ENCODE measurements at places on chromosomes 16 and 17.

- DNase-seq = no peak
Measured at GRCh38 chr17:81536299-81537290, 8.4 kb downstream of the FSCN2 start.

DNA sequence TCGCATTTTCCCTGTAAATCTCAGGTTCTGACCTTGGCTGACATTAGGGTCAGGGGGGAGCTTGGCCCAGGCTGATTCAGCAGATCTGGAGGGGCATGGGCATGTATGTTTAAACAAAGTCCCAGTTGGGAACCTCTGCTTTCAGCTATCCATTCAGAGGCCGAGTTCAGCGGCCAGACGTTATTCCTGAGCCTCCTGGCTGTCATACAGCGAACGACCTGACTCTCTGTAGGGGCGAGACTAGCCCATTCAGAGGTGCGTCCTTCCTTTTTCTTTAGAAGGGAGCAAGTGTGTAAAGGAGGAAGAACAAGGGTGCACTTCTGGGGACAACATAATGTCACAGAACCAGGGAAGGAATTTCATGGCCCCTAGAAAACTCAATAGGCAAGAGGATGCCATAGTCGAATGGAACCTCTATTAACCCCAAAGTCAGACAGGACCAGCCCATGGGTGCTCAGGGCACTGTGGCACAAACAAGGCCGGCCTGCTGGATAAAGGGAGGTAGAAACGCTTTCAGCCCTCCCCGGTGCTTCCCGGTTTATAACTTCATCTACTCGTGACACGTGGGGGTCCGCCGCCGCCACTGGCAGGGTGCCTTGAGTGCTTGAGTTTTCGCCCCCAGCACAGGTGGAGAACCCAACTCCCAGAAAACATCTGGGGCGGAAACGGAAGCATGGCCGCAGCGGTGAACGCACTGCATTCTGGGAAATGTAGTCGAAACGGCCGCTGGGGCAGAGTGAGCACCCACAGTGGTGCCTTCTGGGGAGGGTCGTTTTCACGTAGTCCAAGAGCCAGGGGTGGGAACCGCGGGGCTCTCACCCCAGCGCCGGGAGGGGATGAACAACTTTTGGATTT, 33.2 kb upstream of the PLCG2 start:
- peak; percentile 70 for DNase-seq

GRCh38 chr16:87929986-87930385, 6.3 kb downstream of the CA5A start:
- no peak for DNase-seq

DNA sequence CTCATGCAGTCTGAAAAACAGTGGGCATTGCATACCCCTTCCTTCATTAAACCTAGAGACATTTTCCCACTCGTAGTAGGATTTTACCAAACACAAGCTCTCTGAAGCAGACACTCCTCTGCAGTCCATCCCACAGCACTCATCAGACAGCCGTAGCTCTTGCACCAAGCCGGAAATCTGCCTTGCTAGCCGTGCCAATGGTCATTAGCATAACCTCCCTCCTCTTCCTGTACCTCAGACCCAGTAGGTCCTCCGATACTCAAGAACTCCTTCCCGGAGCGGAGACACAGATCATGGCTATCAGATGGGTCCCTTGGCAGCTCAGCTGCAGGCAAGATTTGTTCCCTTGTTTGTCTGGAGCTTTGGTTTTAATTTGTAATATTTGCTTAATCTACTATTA, 483.1 kb upstream of the PSMD7 start:
- DNase-seq = no peak

DNA sequence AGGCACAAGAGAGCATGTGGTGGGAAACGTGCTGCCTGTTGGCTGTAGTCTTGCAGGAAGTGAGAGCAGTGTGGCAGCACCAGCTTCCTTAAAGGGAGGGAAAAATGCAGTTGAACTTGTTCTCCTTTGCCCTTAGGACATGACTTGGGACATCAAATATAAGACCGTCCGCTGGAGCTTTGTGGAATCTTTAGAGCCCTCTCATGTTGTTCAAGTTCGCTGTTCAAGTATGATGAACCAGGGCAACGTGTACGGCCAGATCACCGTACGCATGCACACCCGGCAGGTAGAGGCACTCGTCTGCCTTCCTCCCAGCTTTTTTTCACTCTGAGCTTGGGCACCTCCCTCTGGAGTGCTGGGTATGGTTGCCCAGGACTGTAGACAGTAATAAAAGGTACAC, 23.3 kb downstream of the GPR179 start:
- no peak for DNase-seq

- no peak for DNase-seq
Measured at GRCh38 chr17:13400491-13400890, 201.2 kb downstream of the HS3ST3A1 start.

- DNase-seq = peak; percentile 69
Measured at GRCh38 chr17:45431531-45432404, 902 bp downstream of the ARHGAP27 start.

- DNase-seq = no peak
Measured at GRCh38 chr17:35900280-35900679, 20.1 kb upstream of the CCL5 start.

- no peak for DNase-seq
Measured at GRCh38 chr16:50599494-50599893, 51.3 kb downstream of the NKD1 start.

DNA sequence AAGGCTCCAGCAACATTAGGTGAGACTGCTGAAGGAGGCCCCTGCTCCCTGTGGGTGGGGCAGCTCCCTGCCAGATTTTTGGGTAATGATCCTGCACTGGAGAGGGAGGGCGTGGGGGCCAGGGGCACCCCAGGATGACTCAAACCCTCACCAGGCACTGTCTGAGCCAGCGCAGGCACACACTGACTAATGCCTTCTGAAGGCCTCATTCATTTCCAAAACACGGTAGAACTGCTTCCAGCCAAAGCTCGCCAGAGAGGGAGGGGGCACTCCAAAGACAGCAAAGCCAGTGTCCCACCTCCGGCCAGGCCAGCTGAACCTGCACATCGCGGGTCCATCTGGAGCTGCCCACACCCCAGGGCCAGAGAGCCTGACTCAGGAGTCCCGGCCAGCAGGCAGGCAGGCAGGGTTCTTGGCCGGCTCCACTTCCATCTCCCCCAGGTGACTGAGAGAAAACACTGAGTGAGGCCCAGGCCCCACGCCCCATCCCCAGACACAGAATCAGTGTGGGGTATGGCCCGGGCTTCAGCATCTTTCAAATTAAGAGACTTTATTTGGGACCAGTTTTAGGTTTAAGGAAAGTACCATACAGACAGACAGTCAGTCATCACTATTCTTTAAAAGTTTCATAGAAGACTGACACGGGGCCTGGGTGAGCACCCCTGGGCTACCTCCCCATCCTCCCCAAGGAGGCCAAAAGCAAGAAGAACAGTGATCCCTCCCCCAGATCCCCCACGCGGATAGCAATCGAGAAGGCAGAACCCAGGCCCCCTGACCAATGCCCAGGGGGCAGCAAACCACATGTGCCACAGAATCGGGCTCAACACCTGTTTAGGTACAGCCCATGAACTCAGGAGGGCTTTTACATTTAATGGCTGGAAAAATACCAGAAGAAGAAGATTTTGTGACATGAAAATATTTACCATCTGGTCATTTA, 2.3 kb downstream of the PIEZO1 start:
- DNase-seq = peak; percentile 75

DNA sequence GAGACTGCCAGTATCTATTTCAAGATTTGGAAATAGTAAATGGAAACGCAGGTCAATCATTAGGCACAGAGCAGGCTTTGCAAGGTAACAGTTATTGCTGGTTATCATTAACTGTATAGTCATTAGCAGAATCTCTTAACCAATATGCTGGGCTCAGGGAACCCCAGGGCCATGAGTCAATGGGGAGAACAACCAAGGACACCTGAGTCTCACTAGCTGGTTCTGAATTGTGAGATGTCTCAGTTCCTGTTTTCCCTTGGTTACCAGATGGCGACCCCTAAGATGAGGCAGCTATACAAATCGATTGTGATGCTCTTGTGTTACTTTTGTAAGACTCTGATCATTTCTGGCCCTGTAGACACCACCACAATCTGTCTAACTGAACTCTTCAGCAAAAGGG, 385.3 kb downstream of the HAPSTR1 start:
- no peak for DNase-seq

GRCh38 chr16:31527734-31528274, at the start of gene AHSP:
Gene AHSP, plus strand, starts transcription at chr16:31527900. Its CDS starts 240 bp downstream, at chr16:31528140.
- DNase-seq = no peak

- DNase-seq = no peak
Measured at GRCh38 chr16:55717326-55717725, 61.5 kb downstream of the SLC6A2 start.
